ENCODE measurements at places on chromosomes 7 and 10. TPM values are rescaled to one million over a fixed set of nuclear protein-coding genes. Genes with fewer than 3 reads are reported as not detected.

DNA sequence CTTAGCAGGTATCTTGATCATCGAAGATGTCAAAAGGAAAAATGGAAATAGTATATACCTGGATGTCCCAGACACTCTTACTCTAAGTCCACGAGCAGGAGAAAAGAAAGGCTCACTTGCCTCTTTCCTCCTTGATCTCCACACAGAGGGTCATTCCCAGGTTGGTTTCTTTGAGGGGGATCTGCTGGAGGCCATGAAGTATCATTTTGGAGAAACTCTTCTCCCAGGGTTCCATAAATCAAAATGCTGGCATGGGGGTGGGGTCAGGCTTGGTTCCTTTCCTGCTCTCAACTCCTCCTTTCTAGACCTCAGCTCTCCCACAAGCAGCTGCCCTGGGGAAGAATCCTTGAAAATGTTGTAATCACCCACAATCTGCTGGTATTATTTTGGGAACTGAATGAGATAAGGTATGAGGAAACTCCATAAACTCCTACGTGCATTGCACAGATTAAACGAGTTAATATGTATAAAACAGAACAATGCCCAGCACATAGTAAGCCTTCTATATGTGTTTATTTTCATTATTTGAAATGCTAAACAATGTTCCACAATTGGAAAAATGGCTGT, 54.4 kb downstream of the PRKCQ start:
- H3K27me3 ChIP-seq: no peaks in the 10 kb centered on the region
- DNase-seq: no peak
- H3K36me3 ChIP-seq: peaks cover 16% of the 10 kb centered on the region
- no peak overlapping the region for H3K27ac ChIP-seq
- H3K4me3 ChIP-seq: no peak overlapping the region

GRCh38 chr7:119105381-119105780, 880.9 kb downstream of the ANKRD7 start:
- no peak for DNase-seq
- no peak overlapping the region for H3K27ac ChIP-seq
- H3K4me3 ChIP-seq: no peak overlapping the region
- H3K27me3 ChIP-seq: no peaks in the 10 kb centered on the region
- H3K36me3 ChIP-seq: no peaks in the 10 kb centered on the region

Gene OPN1SW
- total RNA-seq: not detected

GRCh38 chr7:1560620-1561031, 4.6 kb upstream of the TMEM184A start:
- no peak overlapping the region for H3K4me3 ChIP-seq
- peaks cover 3% of the 10 kb centered on the region for H3K36me3 ChIP-seq
- no peaks in the 10 kb centered on the region for H3K4me1 ChIP-seq
- H3K27ac ChIP-seq: no peak overlapping the region
- no peaks in the 10 kb centered on the region for H3K27me3 ChIP-seq
- no peak for DNase-seq

GRCh38 chr10:22554461-22555182, 159.8 kb downstream of the PIP4K2A start:
- no peak overlapping the region for H3K27ac ChIP-seq
- no peaks in the 10 kb centered on the region for H3K27me3 ChIP-seq
- no peak overlapping the region for H3K4me3 ChIP-seq
- peaks cover 19% of the 10 kb centered on the region for H3K4me1 ChIP-seq
- H3K36me3 ChIP-seq: peaks cover 19% of the 10 kb centered on the region
- DNase-seq: no peak

GRCh38 chr7:105885387-105886111, 9.2 kb upstream of the ATXN7L1 start:
- no peak for DNase-seq
- no peak overlapping the region for H3K27ac ChIP-seq
- peaks cover 16% of the 10 kb centered on the region for H3K4me1 ChIP-seq

Data from activated CD4-positive, alpha-beta memory T cell treated with anti-CD3 and anti-CD28 coated beads for 36 hours (primary cell).